ENCODE measurements at places on chromosomes 12 and 14. TPM values are rescaled to one million over a fixed set of nuclear protein-coding genes. Genes with fewer than 3 reads are reported as not detected.

MAP1LC3B2 gene
- polyA plus RNA-seq = 0.53 TPM

SMARCC2 gene
- polyA plus RNA-seq = 49.8 TPM

C12orf57 gene
- 188 TPM for polyA plus RNA-seq

FNTB gene
- polyA plus RNA-seq = 10.6 TPM

CACNB3 gene
- polyA plus RNA-seq = 1.5 TPM

SYNE3 gene
- 1.7 TPM for polyA plus RNA-seq

MEG3 gene
- 3.9 TPM for polyA plus RNA-seq

MYO1A gene
- 0.20 TPM for polyA plus RNA-seq

- no peak for DNase-seq
Measured at GRCh38 chr14:83312511-83312910, 1778.9 kb upstream of the SEL1L start.

DNA sequence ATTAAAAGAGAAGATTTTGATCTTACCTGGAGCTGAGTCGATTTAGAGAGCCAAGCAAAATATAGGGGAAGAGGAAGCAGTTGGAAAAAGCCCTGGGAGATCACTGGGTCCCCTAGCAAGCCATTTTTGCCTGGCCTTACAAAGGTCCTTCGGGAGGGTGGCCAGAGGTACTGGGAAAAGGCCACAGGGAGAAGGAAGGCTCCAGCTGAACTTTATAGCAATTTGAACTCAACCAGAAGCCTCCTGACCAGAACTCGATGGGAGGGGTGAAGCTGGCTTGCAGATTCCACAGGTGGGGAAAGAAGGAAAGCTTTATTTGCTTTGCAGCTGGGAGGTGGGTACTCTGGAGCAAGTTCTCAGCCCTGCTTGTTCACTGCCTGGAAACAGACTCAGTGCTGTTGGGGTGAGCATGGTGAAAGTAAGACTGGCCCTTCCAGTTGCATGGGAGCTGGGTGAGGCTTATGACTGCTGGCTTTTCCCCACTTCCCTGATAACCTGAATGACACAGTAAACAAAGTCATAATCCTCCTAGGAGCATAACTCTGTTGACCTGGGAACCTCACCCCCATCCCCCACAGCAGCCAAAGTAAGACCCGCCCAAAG lies 855.8 kb downstream of the FSCB start:
- DNase-seq = no peak

GRCh38 chr14:105978618-105979295 lies 452.4 kb downstream of the TMEM121 start:
- DNase-seq = no peak

DNA sequence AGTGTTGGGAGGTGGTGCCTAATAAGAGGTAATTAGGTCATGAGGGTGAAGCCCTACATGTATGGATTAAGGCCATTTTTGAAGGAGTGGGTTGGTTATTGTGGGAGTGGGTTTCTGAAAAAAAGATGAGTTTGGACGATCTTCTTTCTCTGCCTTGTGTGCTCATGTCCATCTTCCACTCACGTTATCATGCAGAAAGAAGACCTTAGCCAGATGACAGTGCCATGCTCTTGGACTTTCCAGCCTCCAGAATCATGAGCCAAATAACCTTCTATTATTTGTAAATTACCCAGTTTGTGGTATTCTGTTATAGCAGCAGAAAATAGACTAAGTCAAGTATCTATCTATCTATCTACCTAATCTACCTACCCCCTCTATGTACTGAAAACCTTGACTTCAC lies 71.9 kb downstream of the SDR9C7 start:
- DNase-seq = no peak

DNA sequence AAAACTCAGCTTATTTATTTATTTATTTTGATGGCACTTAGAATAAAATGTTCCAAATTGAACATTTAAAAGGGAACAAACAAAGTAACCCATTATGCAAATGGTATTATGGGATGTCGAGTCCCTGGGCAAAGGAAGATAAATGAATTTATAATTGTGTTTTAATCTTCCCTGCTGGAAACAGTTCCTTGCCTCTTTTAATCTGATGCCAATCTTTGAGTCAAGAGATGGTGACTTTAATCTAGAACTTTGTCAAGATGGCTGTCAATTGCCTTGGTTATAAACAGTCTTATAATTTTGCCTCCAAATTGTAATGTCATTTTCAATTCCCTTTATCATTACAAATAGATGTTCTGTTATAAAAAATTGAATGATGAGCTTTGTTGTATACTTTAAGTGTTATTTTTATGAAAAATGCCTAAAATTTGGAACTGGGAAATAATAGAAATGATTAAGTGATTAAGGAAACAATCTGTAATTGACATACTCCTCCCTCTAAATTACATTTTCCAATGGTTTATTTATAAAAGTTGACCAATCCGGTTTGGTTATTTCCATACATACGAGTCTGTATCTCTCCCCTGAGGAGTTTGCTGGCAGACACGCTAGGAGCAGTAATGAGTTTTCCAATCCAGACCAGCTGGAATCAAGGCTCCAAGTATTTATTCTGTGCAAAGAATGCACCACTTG lies 134.9 kb upstream of the FRMD6 start:
- DNase-seq = no peak

- DNase-seq = no peak
Measured at GRCh38 chr14:91333650-91334039, 84.0 kb downstream of the CCDC88C start.

GRCh38 chr14:95320955-95321600 lies 1.4 kb upstream of the CLMN start:
- no peak for DNase-seq

DNA sequence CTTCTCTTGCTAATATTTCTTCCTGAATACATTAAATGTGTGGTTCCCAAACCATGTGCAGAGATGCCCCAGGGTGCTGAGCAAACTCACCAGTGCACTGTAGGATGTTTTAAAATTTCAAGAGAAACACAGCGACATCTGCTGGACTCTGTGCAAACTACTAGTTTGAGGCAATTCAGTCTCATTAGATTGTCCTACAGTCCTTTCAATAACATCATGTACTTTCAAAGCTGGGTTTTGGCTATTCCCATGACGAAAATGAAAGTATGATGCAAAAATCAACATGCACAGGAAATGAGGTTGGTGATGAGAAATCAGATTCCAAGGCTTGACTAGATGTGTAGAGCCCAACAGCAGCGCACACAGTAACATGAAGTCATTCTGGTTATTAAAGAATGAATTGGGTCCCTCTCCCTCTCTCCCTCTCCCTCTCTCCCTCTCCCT lies 66.3 kb downstream of the CLIP1 start:
- peak; percentile 51 for DNase-seq

GRCh38 chr12:11949738-11950411 lies 120.9 kb upstream of the BCL2L14 start:
- DNase-seq = no peak

GRCh38 chr14:39182770-39183684 lies 8.0 kb downstream of the PNN start:
- no peak for DNase-seq

- no peak for DNase-seq
Measured at GRCh38 chr14:92568621-92569479, 55.3 kb downstream of the RIN3 start.

DNA sequence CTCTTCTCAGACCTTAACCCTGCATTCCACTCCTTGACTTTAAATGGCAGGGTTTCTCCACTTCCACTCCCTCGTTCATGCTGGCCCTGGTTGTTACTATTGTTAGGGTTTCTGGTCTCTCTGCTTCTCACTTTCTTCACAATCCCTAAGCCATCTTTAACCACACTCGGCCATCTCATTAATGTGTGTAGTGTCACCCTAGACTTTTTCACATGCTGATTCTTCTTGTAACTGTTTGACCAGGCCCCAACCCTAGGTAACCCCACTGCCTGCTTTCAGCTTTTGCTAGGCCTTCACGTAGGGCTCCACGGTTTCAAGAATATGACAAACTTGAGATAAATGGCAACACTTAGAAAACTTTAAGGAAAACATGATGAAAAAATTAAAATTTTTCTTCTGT lies 195.1 kb downstream of the IPO8 start:
- no peak for DNase-seq

DNA sequence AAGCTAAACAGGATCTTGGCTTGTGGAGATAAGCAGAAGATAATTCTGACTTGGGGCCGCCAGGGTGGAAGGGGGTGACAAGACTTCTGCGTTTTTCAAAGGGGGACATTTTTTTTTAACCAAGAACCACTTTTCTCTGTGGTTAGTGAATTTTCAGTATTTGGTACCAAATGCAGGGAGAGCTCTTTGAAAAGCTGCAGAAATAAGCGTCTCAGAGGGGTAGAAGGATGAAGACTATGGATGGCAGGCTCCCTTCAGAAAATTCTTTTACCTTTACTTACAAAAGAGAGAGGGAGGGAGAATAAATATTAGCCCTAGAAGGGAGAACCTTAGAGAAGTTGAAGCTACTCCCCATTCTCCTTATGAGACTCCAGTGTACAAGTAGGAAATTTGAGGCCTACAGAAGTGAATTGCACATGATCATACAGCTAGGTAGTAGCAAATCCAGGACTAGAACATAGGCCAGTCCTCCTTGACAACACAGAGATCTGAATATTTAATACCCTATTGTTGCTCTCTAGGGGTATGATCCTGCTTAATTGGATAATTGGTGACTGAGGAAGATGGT lies 840 bp downstream of the MRPL52 start:
- no peak for DNase-seq

DNA sequence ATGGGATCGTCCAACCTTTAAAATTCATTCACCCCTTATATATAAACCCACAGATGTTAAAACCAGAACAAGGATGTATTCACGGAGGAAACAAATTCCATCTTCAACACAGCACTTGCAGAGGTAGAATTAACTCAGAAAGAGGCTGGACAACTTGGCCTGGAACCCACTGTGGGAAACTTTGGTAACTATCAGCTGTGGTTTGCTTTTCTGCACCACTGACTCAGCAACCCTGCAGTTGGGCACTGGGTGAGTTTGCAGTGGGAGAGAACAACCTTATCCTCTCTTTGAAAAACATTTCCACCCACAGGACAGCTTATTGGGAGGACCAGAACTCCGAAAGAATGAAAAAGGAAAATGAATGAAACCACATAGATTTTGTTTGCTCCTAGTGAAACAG lies 66.3 kb downstream of the ZNF664 start:
- no peak for DNase-seq

DNA sequence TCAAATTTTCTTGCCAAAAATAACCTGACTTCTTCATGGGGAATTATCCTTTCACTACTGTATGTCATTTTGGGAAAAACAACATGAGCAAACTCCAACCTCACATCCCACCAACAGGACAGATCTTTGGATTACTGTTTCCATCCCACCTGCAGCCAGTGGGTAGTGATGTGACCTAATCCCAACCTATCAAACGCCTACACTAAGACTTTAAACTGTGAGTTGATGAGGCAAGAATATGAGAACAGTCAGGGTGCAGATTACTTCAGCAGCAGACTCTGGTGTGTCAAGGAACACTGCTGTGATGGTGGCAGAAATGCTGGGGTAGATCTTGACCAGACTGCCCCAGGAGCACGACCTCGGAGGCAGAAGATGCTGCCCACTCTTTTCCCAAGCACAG lies 293.2 kb downstream of the DUSP6 start:
- DNase-seq = no peak

DNA sequence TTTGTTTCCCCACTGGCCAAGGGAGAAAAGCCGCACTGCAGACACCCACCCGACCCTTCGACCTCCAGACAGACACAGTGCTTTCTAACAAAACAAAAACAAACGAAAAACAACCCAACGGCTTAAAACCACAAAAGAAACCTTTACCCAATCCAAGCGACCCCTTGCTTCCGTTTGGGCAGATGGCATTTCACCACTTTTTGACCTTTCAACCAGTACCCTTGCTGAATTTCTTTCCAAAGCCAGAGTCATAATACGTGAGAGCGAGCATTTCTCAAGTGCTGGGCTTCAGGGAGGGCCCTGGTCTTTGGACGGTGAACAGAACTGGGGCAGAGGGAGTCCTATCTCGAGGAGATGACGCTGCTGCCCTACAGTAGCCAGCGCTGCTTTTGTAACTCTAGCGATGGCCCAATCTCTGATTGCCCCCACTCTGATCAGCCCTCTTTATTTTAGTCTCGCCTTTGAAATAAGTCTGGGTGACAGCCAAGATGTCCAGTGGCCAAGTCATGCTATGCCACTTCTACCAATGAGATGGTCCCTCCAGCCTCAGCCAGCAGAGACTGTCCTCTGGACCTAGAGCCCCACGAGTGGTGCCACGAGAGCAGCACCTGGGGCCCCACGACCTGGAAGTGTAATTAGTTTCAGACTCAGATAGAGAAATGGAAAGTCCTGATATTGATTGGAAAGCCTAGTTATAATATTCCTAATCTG lies 21.9 kb upstream of the ADIPOR2 start:
- DNase-seq = peak; percentile 20
